PC-9 (cell line): ENCODE measurements at places on chromosomes 7 and 10.

- DNase-seq = no peak
These were observed 41.8 kb upstream of the FAM133B start for GRCh38 chr7:92631850-92632487.

DNA sequence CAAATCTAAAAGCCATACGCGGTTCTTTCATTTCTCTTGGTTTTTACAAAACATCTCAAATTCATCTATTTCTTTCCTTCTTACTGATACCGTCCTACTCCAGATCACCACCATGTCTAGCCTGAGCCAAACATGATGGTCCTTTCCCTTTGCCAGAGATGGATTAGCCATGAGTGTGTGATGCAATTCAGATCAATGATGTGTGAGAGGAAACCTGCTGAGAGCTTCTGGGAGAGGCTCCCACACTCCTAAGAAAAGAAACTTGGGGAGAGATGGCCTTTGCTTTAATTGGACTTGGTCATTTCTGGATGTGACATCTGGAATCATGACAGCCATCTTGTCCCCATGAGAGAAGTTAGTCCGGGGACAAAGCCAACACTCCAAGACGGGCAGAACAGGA lies 367.2 kb downstream of the FGFR2 start:
- no peak for DNase-seq

DNA sequence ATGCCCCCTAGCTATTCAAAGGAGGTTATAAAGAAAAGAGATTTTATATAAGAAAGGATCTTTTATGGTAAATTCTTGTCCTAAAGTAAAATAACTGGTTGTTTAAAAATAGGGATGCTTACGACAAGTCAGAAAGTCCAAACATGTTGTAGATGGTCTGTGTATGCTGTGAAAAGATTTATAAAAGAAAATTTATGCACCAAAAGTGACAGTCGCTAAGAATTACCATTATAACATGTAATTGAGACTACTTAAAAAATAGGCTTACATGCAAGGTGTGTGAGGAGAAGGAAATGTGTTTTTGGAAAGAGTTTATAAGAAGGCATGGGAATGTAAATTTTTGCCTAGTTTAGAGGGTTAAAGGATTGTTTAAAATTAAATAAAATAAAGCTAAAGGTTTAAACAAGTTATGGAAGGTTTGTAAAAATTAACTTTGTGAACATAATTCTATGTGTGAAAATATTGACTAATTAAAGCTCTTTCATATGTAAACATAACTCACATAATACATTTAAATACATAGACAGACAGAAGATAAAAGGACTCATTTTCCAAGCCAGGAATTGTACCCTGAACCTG lies 118.5 kb downstream of the LYZL1 start:
- no peak for DNase-seq

- no peak for DNase-seq
These were observed 350.7 kb downstream of the IPMK start for GRCh38 chr10:57917019-57917418.

GRCh38 chr10:103295374-103296015 lies 18.6 kb downstream of the INA start:
- peak; percentile 35 for DNase-seq

- no peak for DNase-seq
These were observed 426.5 kb downstream of the SH2D4B start for GRCh38 chr10:80964179-80964578.

- no peak for DNase-seq
These were observed 9.0 kb upstream of the ATP6V0E2 start for GRCh38 chr7:149864751-149865150.

DNA sequence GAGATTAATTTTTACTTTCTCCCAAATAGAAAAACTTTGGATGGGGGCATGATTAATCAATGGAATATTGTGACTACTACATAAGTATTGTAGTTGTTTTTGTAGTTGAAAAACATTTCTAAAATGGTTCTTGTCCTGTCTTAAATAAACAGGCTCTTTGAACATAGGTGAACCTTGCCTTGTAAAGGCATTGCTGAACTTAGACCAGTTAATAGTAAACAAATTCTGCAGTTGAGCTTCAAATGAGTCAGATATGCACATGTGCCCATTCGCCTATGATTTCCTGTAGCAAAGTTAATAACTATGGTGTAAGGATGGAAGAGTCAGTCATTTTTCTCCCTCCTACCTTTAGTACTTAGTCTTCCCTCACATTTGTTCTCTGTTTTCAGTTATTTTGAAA lies 22.6 kb downstream of the CUTC start:
- DNase-seq = no peak

- DNase-seq = no peak
These were observed 7.3 kb downstream of the SORCS3 start for GRCh38 chr10:104648421-104648820.

DNA sequence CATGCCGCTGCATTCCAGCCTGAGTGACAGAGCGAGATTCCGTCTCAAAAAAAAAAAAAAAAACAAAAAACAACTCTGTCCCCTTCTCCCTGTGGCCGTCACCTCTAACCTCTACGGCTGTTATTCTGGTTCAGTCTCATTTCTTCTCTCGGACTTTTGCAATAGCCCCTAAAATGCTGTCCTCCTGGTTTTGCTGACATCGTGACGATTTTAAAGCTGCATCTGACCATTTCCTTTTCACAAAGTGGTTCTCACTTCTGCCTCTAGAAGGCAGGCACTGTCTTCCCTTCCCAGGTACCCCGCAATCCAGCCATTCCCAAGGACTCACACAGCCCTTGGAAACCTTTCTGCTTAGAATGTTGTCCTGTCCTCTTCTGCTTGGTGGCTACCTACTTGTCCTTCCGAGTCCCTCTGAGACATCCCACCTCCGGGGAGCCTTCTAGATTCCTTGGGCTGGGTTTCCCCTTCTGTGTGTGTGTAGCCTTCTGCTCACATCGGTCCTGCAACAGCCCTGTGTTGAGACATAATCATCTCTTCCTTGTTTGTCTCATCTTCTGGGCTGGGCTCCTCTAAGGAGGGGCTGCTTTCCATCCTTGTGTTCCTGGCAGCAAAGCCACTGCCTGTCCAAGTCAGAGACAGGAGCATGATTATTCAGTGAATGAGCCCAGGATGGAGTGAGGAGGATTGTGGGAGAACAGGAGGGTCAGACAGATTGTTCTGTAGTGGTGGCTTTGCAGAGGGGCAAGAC lies 83.1 kb downstream of the GRK5 start:
- DNase-seq = peak; percentile 89

- DNase-seq = peak; percentile 83
These were observed 551.7 kb downstream of the GRM8 start for GRCh38 chr7:126700807-126701604.

DNA sequence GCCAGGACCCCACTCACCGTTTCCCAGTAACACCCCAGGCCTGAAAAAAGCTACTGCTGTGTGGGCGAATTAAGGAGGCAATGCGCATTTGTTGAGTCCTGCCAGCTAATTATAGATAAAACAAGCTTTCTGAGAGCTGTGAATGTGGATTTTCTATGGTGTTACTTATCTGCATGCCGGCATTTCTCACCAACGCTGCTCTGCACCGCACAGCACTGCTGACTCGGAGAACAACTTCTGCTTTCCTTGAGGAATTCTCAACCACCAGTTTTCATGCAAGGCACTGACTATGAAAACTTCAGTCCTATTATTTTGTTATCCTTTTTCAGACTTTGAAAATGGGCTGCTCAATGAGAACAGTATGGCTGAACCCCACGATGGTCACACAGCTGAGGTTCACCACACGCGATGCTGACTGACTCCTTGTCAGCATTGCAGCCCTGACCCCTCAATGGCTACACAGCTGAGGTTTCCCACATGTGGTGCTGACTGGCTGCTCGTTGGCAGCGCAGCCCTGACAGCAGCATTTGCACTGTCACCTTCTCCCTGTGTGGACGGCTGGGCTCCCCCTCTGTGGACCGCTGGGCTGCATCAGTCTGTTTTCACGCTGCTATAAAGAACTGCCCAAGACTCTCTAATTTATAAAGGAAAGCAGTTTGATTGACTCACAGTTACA lies 190.6 kb downstream of the DIP2C start:
- no peak for DNase-seq

DNA sequence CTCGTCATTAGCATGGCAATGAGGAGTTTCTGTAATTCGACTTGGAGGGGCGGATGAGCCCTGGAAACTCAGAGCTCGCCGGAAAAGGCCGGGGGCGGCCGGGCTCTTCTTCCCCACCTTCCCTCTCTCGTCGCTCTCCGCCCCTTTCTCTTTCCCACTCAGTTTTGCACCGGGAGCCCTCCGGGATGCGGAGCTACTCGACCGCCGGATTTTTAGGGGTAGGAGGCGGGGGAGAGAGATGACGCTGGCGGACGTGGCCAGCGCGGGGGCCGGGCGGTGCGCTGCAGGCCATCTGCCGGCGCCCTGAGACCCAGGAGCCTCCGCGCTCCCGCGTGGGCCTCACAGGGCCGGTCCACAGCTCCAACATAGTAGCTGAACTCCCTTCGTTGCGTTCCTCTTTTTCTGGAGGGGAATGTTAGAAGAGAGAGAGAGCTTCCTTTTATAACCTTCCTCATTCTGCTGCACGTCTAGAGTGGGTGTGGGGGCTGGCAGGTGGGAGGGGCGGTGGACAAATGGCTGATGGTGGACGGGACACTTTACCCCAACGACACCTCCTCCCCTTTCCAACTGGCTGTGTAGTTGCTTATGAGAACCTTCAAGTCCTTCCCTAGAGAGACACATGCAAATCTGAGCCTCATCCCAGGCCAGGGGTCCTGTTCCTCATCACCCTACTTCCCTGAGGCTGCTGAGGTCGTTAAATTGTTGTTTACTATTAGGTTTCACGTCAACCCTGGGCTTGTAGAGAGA lies 1.1 kb upstream of the HOXA1 start:
- no peak for DNase-seq

GRCh38 chr10:7383442-7383841 lies 27.4 kb downstream of the SFMBT2 start:
- DNase-seq = no peak

DNA sequence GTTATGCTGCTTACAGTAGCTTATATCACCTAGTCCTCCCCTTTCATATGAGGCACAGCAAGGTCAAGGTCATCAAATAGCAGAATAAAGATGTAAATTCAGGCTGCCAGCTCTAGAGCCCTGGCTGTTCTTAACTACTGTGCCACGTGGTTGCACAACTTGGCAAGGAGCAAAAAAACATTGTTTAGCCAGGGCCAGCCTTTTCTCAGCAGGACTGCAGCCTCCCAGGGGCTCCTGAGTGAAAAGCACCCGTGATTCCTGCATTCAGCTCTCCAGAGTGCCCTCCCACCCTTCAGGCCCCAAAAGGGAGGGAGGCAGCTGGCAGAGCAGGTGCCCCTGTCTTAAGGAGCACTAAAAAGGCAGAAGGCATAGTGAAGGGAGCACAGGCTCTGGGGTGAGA lies 31.8 kb upstream of the TM9SF3 start:
- no peak for DNase-seq

GRCh38 chr7:71338866-71339265 lies 206.9 kb downstream of the GALNT17 start:
- DNase-seq = no peak

DNA sequence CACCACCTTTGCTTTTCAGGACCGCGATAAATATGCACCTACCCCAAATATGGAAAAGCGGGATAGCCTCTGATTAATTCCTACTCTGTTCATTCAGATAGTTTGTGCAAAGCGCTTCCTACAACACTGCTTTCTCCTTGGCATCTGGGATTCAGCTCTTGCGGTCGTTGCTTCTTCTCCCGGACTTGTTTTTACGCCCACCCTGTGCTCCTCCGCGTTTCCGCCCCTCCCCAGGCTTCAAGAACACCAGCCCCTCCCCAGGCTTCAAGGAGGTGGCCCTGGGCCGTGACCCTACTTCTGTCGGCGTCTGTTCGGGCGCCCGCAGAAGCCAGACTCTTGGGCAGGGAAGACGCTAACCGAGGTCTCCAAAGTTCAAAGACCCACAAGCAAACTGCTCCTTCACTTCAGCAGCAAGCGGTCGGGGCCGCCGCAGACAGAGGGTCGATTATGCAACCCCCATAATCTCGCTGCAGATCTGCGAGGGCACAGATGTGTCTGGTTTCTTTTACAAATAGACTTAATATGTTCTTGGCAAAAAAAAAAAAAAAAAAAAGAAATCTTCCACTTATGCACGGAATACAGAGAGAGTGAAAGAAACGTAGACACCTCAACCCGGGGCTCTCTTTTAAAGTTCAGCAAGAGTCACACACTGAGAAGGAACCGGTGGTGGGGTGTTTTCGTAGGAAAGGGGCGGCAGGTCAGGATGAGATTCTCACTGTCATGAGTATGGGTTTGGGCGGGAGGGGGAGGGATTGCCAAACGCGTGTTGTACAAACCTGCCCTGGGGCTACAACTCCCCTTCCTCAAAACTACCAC lies 1.9 kb downstream of the DLX5 start:
- DNase-seq = no peak

- no peak for DNase-seq
These were observed 2.0 kb downstream of the NOBOX start for GRCh38 chr7:144401490-144401889.

DNA sequence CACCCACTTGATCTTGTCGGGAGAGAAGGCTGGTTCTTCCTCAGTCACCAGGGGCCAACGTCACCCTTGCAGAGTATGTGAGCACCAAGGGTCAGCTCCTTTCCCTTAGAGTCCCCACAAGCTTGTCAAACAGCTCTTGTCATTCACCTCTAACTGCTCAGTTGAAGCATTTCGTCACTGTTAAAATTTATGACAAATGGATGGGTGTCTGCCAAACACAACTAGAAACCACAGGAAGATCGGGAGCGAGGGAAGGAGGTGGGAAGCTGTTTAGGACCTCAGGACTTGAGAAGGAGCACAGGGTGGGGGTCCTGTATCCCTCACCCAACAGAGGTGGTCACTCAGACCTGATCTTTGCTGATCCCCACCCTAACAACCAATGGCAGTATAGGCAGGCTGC lies 373.3 kb upstream of the IGFBP3 start:
- no peak for DNase-seq

DNA sequence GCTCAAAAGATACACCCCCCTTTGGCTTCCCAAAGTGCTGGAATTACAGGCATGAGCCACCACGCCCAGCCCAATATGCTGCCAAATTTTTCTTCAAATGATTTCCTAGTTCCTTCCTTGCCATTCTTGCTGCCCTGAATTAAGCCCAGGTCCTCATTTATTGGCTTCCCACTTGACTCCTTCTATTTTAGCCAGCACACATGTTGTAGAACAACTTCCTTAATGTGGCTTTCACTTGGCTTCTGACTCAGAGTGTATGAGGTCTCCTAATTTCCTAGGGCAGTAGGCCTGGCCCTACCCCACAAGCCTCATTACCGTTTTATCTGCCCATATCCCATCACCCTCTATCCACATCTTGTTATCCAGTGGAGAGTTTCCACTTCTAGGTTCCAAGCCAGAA lies 21.8 kb upstream of the HIPK2 start:
- DNase-seq = no peak

- no peak for DNase-seq
These were observed 8.3 kb upstream of the TACR2 start for GRCh38 chr10:69425041-69425440.

GRCh38 chr7:101870361-101871062 lies 53.1 kb downstream of the CUX1 start:
- DNase-seq = peak; percentile 91
